ENCODE measurements at places on chromosomes 1 and 21. TPM values are rescaled to one million over a fixed set of nuclear protein-coding genes. Genes with fewer than 3 reads are reported as not detected.

Gene HDAC1
- total RNA-seq, result 116 TPM

GRCh38 chr21:34093083-34093482 is 19.7 kb downstream of the MRPS6 start:
- H3K4me1 ChIP-seq, result peaks cover 24% of the 10 kb centered on the region
- H3K4me3 ChIP-seq, result no peak overlapping the region
- peak overlapping the region; percentile 68 for H3K27ac ChIP-seq
- peaks cover 8% of the 10 kb centered on the region for H3K36me3 ChIP-seq
- DNase-seq, result no peak

Gene TP73
- total RNA-seq, result 3.4 TPM

Gene SLC30A7
- total RNA-seq, result 22.5 TPM

Gene S100A3
- total RNA-seq, result not detected

DNA sequence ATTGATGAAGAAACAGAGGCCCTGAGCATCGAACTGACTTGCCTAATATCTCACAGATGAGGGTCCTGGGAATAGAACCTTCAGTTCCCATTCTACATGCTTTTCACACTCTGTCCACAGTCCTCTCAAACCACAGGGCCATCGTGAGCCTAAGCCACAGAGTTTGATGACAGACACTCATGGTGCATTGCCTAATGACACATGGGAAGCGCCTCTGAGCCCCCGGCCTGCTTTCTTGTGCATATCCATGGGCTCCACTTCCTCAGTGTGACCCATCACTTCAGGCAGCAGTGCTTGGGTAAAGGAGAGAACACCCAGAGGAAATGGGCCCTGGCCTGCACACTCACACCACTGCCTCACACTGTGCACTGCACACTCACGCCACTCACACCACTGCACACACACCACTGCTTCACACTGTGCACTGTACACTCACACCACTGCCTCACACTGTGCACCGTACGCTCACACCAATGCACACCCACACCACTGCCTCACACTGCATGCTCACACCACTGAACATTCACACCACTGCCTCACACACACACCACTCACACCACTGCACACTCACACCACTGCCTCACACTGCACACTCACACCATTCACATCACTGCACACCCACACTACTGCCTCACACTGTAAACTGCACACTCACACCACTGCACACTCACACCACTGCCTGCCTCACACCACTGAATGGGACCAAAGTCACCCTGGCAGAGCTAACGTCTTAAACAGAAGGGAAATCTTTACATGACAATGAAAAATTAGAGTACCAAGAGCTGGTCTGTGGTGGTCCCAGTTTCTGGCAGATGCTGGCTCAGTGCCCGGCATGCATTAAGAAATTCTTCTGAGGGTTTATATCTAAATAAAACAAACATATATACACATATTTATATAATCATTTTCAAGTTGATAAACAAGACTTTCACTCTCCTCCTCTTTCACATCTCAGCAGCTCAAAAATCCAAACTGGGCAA is 53.0 kb downstream of the KANK4 start:
- no peak overlapping the region for H3K27ac ChIP-seq
- peaks cover 7% of the 10 kb centered on the region for H3K4me1 ChIP-seq
- no peak overlapping the region for H3K4me3 ChIP-seq
- DNase-seq, result no peak

DNA sequence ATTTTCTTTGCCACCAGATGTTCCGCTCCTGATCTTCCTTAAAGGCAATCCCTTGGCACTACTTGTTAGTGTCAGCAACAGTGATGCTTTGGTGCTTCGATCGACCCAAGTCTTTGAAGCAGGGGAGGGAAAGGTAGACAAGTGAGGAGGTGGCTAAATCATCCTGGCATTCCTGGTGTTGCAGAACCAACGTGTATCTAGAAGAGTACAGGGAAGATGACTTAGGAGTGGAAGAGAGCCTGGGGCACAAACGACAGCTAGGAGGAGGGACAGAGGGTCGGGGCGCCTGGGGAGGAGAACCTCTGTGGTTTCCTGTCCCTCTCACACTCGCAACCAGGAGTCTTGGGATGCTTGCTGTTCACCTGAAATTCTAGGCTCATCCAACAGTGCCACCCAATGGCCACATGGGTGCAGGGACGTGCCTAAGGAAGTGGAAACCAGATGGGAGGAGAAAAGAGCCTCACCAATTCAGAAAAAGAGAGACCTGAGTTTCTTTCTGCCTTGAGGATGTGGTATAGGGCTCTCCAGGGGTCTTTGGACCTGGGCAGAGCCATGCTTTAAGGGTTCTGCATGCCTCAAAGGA is 9.5 kb upstream of the KCNA2 start:
- peaks cover 40% of the 10 kb centered on the region for H3K27me3 ChIP-seq
- H3K4me1 ChIP-seq, result no peaks in the 10 kb centered on the region
- H3K27ac ChIP-seq, result no peak overlapping the region
- DNase-seq, result peak; percentile 90

Gene SLC5A9
- 0.10 TPM for total RNA-seq

DNA sequence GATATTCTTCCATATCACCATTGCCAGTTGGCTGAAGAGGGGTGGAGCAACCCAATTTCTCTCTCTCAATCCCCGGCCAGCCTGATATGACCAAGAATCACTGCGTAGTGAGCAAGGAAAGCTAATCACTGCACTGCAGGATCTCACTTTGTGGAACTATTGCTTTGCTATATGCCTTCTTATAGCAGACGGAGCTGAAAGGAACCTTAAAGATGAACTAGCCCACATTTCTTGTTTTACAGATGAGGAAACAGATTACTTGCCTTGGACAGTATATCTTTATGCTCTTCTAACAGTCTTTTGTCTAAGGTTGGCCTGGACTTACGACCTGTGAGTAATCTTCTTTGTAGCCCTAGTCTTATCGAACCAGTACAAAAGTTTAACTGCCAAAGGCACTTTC is 7.6 kb downstream of the APOBEC4 start:
- no peak overlapping the region for H3K27ac ChIP-seq
- H3K4me3 ChIP-seq, result no peak overlapping the region
- no peaks in the 10 kb centered on the region for H3K4me1 ChIP-seq
- no peaks in the 10 kb centered on the region for H3K27me3 ChIP-seq
- H3K36me3 ChIP-seq, result no peaks in the 10 kb centered on the region

Gene LCE3E
- total RNA-seq, result not detected

Gene VWA5B1
- 1.0 TPM for total RNA-seq

- DNase-seq, result no peak
- no peaks in the 10 kb centered on the region for H3K36me3 ChIP-seq
- no peak overlapping the region for H3K27ac ChIP-seq
- no peaks in the 10 kb centered on the region for H3K27me3 ChIP-seq
- peaks cover 19% of the 10 kb centered on the region for H3K4me1 ChIP-seq
These were observed 156.0 kb downstream of the TOMM20 start for GRCh38 chr1:234972411-234973191.

- H3K4me3 ChIP-seq, result peak overlapping the region; percentile 97
- no peak for DNase-seq
- peaks cover 49% of the 10 kb centered on the region for H3K36me3 ChIP-seq
- no peaks in the 10 kb centered on the region for H3K27me3 ChIP-seq
- peaks cover 41% of the 10 kb centered on the region for H3K4me1 ChIP-seq
- H3K27ac ChIP-seq, result peak overlapping the region; percentile 75
These were observed 2.8 kb downstream of the DHCR24 start for GRCh38 chr1:54884135-54884586.

Gene S100A7
- total RNA-seq, result not detected

Gene PGLYRP4
- not detected for total RNA-seq

Data from GM23338 (cell line).